Activated CD8-positive, alpha-beta memory T cell treated with anti-CD3 and anti-CD28 coated beads, Interleukin-2, amount 10 ng/mL, durations not matched to agents 7 days and 5 days (primary cell): ENCODE measurements at places on chromosomes 13 and 19. TPM values are rescaled to one million over a fixed set of nuclear protein-coding genes. Genes with fewer than 3 reads are reported as not detected.

DNA sequence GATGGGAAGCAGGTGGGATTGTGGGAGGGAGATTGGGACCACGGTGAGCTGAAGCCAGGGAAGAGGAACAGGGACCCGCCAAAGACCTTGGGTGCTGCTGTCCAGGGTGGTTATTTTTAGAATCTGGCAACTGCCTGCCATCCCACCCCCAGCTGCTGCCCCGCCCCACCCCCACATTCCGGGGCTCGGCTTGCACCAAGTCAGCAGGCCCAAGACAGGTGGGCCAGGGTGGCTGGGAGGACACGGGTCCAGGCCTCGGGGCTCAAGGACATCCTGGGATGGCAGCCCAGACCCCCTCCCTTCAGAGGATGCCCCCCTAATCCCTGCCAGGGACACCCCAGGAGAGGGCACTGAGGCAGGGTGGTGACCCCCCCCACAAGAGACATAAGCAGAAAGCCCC lies 827 bp downstream of the CKM start:
- DNase-seq, result no peak

DNA sequence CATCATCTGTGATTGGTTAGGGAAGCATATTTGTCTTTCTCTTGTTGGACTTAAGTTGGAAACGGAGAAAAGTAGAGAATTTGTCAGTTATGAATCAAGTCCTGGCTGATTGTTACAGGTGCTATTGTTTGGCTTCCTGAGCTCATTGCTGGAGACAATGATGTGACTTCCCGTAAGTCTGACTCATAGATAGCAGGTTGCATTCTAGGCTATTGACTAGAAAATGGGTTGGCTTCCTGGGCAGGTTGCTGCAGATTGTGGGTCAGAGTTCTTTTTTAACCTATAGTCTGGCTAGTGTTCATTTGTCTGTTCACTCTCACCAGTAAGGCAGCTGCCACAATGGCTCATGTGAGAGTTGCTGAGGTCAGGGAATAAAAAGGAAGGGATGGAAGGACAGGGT lies 101.5 kb downstream of the CCNA1 start:
- no peak for DNase-seq

DNA sequence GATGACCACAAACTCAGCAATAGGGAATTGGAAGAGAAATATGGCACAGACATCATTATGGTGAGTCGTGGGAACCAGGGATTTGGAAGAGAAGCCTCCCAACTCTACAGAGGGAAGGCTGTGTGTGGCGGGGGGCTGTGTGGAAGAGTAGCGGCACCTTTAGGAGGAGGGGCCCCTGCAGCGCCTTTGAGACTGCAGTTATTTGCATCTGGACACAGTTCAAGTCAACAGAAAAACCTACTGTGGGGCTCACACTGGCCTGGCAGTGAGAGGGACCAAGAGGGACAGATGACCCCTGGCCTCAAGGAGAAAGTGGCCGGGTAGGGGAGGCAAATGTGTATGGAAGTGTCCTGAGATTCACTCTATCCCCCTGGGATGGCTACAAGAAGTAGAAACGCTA lies 5.1 kb downstream of the ATP12A start:
- DNase-seq, result no peak

GRCh38 chr13:26855071-26855470 lies 94.5 kb upstream of the GPR12 start:
- DNase-seq, result no peak

- DNase-seq, result peak; percentile 96
Measured at GRCh38 chr19:7535047-7535997, at the start of gene PNPLA6. Gene PNPLA6, plus strand, starts transcription at chr19:7535717. Its CDS starts 72 bp downstream, at chr19:7535789.

LAIR1 gene
- total RNA-seq, result 71.6 TPM

GRCh38 chr13:34944751-34945150 lies 2.7 kb downstream of the NBEA start:
- no peak for DNase-seq

GRCh38 chr13:63944911-63945310 lies 2529.3 kb upstream of the PCDH20 start:
- DNase-seq, result no peak

CGB1 gene
- not detected for total RNA-seq

- no peak for DNase-seq
Measured at GRCh38 chr13:39249982-39250381, 211.7 kb downstream of the NHLRC3 start.

DGKH gene
- 20.0 TPM for total RNA-seq

DNA sequence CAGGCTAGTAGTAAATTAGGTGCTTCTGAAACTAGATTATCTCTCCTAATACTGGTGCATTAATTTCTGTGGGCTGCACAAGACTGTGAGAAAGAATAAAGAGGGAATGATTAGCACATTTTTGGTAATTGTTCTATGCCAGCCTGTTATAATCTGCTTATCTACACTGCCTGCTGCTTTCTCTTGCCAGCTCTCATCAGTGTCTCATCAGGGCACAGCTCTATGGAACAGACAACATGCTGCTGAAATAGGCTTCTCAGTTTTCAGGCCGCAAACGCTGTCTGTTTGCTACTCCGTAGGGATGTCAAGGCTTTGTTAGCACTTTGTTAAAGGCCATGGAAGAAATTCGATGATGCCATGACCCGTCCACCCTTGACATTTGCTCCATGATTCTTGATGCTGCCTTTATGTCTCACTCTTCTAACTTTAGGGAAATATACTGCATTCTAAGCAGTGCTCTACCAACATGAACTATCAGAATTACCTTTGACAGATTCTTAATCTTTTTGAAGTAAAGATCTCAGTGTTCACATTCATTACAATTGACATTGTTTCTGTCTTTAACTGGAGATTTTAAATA lies 84.0 kb upstream of the PRR20A start:
- DNase-seq, result no peak

PCDH9 gene
- total RNA-seq, result 0.14 TPM

DNA sequence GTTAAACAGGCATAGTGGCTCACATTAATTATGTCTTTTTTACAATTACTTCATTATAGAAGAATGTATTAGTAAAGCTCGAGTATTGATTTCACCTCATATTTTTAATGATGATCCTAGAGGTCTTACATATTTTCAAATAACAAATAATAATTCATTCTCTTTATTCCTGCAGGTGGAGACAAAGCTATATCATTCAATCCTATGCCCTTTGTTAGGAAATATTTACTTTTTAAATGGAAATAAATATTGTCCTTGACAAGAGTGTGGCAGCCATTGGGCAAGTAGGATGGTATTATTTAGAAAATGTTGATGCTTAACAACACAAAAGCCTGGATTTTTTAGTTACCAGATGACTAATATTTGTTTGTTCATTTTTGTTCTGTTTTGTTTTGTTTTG lies 127.6 kb downstream of the COG6 start:
- DNase-seq, result no peak

DNA sequence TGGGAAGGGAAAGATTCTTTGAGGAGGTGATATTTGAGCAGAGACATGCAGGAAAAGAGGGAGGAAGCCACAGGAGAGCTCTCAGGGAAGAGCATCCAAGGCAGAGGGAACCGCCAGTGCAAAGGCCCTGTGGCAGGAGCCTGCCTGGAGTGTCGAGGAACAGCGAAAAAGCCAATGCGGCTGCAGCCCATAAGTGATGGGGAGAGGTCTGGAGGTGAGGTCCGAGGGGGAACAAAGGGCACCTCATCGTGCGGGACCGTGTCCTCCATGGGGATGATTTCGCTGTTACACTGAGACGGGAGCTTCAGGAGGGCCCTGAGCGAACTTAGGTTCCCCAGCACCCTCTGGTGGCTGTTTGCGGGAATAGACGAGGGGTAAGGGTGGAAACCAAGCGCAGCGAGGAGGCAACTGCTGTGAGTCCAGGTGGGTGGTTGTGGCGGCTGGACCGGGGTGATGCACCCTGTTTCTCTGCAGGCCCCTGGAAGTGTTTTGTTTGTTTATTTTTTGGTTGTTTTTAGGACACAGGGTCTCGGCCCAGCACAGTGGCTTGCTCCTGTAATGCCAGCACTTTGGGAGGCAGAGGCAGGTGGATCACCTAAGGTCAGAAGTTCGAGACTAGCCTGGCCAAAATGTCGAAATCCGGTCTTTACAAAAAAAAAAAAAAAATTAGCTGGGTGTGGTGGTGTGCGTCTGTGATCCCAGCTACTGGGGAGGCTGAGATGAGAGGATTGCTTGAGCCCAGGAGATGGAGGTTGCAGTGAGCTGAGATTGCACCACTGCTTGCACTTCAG lies 5.9 kb upstream of the EHD2 start:
- DNase-seq, result peak; percentile 85

OR7D2 gene
- not detected for total RNA-seq

- DNase-seq, result no peak
Measured at GRCh38 chr13:79725841-79726240, 244.9 kb downstream of the NDFIP2 start.

DNA sequence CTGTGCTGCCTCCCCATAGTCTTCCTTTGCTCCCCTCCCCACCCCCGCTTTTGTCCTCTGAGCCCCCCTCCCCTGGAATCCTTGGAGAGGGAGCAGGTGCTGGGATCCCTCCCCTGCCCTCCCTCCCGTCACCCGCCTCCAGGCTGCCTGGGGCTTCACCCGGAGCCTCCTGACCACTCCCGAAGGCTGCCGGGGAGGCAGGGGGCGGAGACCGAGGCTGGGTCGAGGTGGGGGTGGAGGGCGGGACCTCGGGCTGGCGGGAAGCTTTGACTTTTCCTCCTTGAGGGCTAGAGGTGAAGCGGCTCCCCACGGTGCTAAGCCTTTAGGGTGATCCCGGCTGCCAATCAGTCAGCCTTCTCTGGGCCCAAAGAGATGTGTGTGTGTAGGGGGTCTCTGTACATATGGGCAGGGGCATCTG lies 1.5 kb downstream of the KMT5C start:
- peak; percentile 75 for DNase-seq

- DNase-seq, result no peak
Measured at GRCh38 chr13:60727140-60727539, 330.1 kb downstream of the TDRD3 start.

ZNF568 gene
- total RNA-seq, result 6.7 TPM

DNA sequence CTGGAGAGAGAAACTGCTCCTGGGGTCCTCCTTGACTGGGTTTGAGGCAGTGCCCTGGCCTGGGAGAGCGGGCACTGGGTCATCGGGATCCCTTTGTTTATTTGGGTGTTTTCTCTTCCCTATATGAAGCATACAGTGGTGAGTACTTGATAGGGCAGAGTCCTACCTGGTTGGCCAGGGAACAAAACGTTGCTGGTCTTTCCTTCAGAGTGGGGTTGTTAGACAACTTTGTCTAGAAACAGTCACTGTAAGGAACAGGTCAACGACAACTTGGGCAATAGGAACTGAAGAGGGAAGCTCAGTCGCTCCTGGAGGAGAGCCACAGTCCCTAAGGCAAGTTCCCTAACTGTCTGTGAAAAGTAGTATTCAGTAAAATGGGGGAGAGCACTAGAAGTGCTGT lies 550 bp upstream of the OLFM4 start:
- no peak for DNase-seq

IZUMO2 gene
- not detected for total RNA-seq

SYDE1 gene
- total RNA-seq, result 0.09 TPM

GRCh38 chr19:812747-813218 lies 9.0 kb downstream of the PLPPR3 start:
- no peak for DNase-seq

DNA sequence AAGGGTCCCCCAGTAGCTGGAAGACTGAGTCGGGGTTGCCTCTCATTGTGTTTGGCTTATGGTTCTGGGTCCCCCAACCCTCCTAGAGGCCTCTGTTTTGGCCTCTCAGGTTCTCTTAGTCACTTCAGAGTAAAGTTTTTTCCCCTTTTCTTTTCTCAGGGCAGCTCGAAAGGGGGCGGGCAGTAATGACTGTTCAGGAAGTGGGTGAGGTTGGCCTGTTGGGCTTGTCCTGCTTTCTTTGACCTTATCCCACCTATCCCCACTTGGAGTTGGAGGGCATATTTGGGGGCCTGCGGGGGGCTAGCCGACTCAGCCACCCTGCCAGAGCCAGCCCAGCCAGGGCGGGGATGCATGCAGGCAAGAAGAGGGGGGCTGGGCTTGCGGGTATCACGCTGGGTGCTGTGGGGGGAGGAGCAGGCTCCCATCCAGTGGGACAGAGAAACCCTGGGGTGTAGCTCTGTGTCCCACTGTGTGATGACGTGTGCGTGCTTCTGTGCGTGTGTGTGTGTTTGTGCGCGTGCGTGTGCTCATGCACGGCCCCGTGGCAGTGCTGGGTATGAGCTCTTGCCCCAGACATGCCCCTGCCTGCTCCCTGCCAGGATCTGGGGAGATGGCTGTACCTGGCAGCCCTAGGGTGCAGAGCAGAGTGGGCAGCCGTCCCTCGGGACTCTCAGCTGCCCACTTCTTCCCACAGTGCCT lies 1.4 kb downstream of the CIC start:
- peak; percentile 86 for DNase-seq

DNA sequence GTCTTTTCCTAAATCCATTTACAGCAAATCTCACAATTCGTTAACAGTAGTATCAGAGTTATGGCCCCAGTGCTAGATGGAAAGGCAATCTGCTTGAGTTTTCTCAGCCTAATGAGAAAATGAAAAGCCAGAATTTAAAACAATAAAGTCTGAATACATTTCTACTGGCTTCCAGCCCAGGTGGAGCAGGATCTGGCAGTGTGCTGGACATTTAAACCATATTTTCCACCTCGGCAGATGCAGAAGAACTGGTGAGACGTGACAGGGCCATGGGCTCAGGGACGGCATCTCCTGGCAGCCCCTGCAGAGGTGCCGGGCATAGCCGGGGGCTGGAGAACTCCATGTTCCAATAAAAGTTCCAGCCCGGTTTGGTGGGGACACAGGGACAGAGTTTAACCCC lies 7.1 kb downstream of the SMIM7 start:
- DNase-seq, result no peak
